Sciatic nerve (tissue), 2 donors: ENCODE measurements at places on chromosomes 2 and 18. TPM values are rescaled to one million over a fixed set of nuclear protein-coding genes. Genes with fewer than 3 reads are reported as not detected.

- DNase-seq = no peak
Observed at GRCh38 chr2:234488913-234489451, 7.9 kb downstream of the ARL4C start.

GRCh38 chr2:61431345-61431744, 39.5 kb downstream of the USP34 start:
- DNase-seq = no peak

- no peak for DNase-seq
Observed at GRCh38 chr2:69131983-69132675, 119.2 kb downstream of the ANTXR1 start.

DNA sequence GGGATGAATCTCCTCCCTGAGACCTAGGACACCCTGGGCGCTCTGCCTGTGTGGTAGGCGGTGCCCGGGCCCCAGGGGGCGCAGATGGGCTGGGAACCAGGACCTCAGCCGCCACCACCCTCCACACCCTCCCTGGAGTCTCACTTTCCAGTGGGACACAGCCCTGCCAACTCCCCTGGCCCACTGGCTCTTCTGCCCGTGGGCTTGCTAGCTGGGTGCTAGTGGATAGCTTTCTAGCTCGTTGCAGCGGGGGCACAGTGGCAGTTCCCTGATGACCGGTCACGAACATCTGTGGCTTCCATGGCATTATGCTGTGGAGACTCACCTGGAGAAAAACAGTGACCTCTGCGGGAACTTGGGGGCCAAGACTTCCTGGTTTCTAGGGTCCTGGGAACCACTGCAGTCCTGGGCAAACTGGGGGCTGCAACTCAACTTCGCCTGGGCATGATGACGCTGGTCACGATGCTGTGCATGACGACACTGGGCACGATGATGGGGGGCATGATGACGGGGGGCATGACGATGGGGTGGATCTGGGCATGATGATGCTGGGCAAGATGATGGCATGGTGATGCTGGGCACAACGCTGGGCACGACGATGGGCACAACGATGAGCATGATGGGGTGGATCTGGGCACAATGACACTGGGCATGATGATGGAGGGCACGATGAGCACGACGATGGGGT, 31.0 kb upstream of the ALLC start:
- DNase-seq = peak; percentile 47

DNA sequence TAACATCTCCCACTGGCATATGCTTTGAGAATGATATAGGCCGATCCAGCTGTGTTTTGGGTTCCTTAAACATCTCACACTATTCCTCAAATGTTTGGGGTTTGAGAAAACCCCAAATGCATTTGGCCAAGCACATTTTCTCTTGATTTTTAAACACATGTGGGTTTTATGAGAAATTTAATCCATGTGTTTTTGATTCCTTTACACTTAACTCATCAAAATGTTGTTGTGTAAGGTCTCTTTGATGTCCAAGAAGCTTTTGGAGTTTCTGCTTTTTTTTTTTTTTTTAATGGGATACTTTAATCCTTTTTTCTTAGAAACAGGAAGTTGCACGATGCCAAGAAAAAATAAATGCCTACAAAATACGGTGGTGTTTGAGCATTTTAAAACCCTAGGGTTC, 339.8 kb upstream of the TCF4 start:
- no peak for DNase-seq

- no peak for DNase-seq
Observed at GRCh38 chr2:39874236-39874635, 95.2 kb upstream of the THUMPD2 start.

- DNase-seq = no peak
Observed at GRCh38 chr2:66534461-66534860, 99.5 kb downstream of the MEIS1 start.

- DNase-seq = no peak
Observed at GRCh38 chr2:173054466-173054865, 21.2 kb upstream of the MAP3K20 start.

GRCh38 chr2:151040039-151040438, 221.6 kb downstream of the RBM43 start:
- DNase-seq = no peak

DNA sequence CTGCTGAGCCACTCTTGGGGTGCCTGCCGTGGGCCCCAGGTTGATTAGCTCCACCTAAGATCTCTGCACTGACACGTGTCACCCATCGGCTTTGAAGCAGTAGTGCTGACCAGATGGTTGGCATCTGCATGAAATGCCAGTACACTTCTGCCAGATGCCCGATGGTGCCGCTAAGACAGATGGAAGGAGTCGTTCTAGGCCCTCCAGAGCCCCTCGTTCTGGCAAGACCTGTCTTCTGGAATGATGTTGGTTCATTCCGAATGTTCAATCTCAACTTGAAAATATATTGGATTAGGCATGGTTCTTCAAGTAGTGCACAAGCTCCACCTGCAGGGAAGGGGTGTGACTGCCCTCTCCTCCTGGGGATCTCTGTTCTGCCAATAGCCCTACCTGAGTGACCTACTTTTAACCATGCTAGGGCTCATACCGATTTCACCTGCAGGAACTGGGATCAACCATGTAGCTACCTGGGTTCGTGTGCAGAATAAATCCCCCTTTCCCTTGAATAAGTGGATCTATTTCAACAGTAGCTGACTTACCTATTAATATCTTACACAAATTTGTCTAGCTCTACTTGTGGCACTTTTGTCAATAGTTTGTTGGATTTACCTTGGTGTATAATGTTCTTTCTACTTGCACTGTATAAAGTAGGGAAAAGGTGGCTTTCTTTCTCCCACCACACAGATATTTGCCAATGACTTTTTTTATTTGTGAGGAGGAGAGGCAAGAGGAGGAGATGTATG, 342.6 kb downstream of the CTNNA2 start:
- DNase-seq = no peak

GRCh38 chr2:227098162-227098515, 65.9 kb downstream of the COL4A4 start:
- DNase-seq = no peak

- DNase-seq = no peak
Observed at GRCh38 chr2:120901201-120901600, 165.5 kb downstream of the GLI2 start.

DNA sequence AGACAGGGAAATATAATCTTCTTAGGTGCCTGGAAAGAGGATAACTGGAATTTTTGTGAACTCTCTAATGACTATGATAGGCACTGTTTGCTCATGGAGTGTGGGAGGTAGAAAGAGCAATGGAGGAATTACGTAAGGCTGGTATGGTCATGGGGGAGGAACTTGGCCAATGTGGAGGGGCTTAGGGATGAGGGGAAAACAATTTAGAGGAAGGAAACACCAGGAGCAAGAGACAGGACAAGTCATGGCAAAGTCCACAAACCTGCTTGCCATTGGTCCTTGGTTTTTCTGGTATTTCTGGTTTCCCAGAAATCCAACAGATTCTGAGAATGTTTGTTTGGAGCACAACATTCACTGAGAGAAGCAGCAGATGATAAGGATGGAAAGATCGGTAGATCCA, 274.2 kb downstream of the DYSF start:
- DNase-seq = no peak

GRCh38 chr2:234412726-234413125, 84.2 kb downstream of the ARL4C start:
- DNase-seq = no peak

GRCh38 chr18:46397174-46397573, 259.8 kb downstream of the LOXHD1 start:
- no peak for DNase-seq

- DNase-seq = no peak
Observed at GRCh38 chr2:176399074-176399598, 129.9 kb downstream of the MTX2 start.

DNA sequence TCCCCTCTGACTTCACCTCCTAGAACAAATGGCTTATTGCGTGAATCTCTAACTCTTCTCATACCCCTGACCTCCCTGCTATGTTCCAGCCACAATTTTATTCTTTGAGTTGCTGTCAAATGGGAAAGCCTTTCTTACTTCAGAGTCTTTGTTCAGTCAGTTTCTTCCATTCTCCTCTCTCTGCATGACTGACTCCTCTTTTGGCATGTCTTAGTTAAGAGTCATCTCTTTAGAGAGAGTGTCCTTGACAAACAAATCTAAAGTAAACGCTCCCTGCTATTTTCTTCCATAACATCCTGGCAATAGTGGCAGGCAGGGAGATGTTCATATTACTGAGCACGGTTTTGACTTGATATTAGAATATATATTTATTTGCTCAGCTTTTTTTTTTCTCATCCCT, 170.7 kb upstream of the ERBB4 start:
- no peak for DNase-seq

DNA sequence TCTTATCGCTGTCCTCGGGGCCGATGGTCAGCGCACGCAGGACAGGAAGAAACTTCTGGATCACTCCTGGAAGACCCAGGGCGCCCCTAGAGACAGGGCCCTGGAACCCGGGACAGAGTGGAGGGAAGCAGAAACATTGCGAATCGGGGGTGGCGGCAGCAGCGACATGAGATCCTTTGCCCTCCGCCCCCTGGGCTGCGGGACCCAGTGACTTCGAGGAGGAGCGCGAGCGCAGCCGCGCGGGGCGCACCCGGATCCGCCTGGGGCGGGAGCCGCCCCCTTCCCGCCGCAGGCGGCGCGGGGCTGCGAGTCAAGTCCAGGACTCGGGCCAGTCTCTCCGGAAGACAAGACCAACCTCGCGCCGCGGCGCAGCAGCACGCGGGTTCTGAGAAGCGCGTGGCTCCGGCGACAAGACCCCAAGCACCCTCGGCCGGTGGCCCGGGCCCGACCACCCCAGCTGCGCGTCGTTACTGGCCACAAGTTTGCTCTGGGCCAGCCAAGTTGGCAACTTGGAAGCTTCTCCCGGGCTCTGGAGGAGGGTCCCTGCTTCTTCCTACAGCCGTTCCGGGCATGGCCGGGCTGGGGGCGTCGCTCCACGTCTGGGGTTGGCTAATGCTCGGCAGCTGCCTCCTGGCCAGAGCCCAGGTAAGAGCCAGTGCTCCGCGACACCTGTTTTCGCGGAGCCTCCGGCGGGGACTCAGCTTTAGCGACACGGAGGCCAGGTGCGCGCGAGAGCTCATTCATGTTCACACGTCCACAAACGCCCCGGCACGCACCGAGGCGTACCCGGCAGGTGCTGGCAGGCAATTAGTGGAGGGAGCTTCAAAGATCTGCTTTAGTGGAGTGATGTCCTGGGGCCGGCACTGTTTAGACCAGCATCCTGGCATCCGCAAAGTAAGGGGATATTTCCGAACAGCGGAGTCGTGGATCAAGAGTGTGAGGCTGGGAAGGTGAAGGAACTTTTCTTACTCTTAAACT, at the start of gene PTH2R:
TSS of gene PTH2R (plus strand) at position 319 of the 978 bp plus-strand sequence. CDS start at position 571, 252 bp downstream.
- DNase-seq = no peak

- DNase-seq = no peak
Observed at GRCh38 chr2:191036363-191036762, 22.4 kb upstream of the STAT1 start.

- DNase-seq = no peak
Observed at GRCh38 chr2:143068509-143068908, 60.7 kb upstream of the ARHGAP15 start.

GRCh38 chr2:95333888-95334338, 36.8 kb downstream of the KCNIP3 start:
- DNase-seq = no peak

DNA sequence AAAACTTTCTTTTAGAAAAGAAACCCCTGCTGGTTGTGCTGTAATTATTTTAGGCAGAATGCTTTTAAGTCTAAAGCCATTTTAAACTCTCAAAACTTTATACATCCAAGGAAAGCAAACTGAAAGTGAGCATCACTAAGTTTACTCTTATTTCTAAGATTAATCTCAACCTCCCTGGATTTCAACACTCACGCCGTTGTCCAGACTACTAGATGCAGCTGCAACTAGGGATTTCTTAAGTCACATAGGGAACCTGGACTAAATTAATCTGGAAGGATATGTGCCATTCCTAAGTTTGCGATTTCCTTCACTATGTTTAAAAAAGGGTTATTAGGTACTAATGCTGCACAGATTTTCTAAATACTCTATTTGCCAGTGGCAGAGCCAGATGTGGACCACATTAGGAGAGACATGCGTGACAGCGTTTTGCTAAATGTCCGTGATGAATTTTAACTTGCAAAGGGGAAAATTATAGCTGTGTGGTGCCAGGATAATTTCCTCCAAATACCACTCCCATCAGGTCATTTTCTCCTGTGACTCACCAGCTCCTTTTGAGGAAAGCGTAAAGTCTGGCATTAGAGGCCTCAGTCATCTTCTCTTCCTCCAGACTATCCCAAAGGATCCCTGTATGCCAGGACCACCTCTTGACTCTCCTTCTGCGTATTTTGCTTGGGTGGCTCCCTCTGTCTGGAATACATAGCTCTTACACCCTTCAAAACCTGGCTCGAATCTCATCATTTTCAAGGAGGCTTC, 143.7 kb downstream of the ATL2 start:
- DNase-seq = no peak

- no peak for DNase-seq
Observed at GRCh38 chr2:40428439-40428838, 23.5 kb downstream of the SLC8A1 start.

GRCh38 chr2:170500770-170501169, 214.4 kb upstream of the SP5 start:
- DNase-seq = no peak

DNA sequence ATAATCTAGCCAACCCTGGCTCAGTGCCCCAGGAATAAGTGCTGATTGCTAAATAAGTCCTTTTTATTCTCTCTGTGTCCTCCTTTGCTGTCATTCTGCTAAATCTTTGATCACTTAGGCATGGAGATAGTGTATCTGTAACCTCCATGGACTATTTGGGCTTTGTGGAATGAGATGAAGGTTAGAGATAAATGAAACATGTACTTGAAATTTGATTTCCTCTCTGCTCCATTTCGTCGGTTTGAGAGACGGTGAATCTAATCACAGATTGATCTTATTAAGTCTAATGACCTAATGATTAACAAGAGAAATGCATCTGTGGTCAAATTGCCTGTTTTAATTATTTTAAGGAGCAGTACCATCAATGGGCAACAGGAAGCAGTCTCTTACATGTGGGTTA, 159.2 kb downstream of the RIT2 start:
- no peak for DNase-seq

The SLC9A4 gene
- total RNA-seq = not detected

The IL36RN gene
- not detected for total RNA-seq

The SUCLG1 gene
- total RNA-seq = 55.4 TPM

The FAHD2A gene
- total RNA-seq = 31.8 TPM

The DPYSL5 gene
- not detected for total RNA-seq

The TEX44 gene
- total RNA-seq = not detected

The COL4A3 gene
- 7.0 TPM for total RNA-seq

The CRYBA2 gene
- total RNA-seq = not detected

The WDR35 gene
- total RNA-seq = 16.4 TPM

The MCM6 gene
- 15.8 TPM for total RNA-seq

The TAF1B gene
- total RNA-seq = 26.1 TPM

The PDE6D gene
- total RNA-seq = 20.9 TPM

The TMEM37 gene
- total RNA-seq = 7.1 TPM

The TNFRSF11A gene
- 2.7 TPM for total RNA-seq

The IDH1 gene
- total RNA-seq = 78.4 TPM

The CUL3 gene
- 126 TPM for total RNA-seq

The CHRND gene
- not detected for total RNA-seq
